Aorta (tissue), 5 donors: ENCODE measurements at places on chromosomes 5 and 9. TPM values are rescaled to one million over a fixed set of nuclear protein-coding genes. Genes with fewer than 3 reads are reported as not detected.

DNA sequence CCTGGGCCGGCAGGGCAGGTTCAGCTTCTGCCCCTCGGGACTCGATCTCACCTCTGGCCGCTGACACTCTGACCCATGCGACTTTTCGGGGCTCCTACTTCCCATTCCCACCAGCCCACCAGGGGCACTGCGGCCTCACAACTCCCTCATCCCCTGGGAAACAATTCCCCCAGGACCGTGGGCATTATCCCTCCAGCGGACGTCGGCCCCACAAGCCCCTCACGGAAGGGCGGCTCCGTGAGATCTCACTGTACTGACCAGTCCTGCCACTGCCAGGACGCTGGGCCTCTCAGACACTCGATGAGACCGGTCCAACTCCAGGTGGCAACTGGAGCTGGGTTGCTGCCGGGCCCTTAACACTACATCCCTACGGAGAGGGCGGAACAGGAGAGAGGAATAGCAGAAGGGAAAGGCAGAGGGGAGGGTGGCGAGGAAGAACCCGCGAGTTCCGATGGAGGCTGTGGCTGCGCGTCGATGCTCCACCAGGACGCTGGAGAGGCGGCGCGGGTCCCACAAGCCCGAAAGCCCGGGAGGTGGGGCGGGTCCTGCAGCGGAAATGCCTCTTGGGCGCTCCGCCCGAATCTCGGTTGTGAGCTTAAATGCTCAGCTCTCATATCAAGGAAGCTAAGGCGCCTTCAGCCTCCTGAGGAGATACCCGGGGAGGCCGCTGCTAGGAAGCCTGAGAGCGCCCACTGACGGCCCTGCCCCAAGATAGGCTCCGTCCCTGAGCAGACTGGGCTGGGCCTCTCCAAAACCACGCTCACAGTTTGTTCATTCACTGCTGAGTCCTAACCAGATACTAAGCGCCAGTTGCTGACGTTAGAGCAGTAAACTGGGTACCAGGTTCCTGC, 36.3 kb downstream of the VCP start:
- peak; percentile 87 for DNase-seq

DNA sequence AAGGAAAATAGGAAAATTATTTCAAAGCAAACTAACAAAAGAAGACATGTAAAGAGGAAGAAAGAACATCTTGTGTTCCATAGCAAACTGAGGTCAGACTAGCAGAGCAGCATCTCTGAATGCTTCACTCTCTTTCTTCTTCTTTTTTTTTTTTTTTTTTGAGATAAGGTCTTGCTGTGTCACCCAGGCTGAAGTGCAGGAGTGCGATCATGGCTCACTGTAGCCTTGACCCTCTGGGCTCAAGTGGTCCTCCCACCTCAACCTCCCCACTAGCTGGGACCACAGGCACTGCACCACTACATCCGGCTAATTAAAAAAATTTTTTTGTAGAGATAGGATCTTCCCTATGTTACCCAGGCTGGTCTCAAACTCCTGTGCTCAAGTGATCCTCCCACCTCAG, 36.6 kb downstream of the MELK start:
- no peak for DNase-seq

GRCh38 chr5:173567548-173567947, 48.9 kb downstream of the BOD1 start:
- DNase-seq = no peak

- DNase-seq = peak; percentile 45
These were observed at the start of gene NR5A1 for GRCh38 chr9:124506931-124507879. NR5A1 (minus strand) TSS chr9:124507399; CDS start chr9:124503395, 4,004 bp downstream.

DNA sequence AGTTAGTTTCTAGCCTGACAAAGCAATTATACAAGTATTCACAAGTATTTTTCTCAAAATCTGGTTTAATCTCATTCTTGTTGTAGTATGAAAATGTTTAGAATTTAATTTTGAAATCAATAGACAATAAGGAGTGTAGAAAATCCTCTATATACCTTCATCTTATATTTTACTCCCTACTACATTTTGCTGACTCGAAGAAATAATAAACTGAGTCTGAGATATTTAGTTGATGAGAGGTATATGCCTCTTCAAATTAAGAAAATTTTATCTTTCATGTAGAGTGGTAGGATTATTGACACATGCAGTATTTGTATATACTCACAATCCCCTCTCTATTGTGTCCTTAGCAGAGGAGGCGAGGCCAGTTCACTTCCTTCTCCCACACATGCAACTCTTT, 477.7 kb downstream of the MAN2A1 start:
- DNase-seq = no peak

GRCh38 chr5:11357928-11358327, 546.3 kb downstream of the CTNND2 start:
- no peak for DNase-seq

DNA sequence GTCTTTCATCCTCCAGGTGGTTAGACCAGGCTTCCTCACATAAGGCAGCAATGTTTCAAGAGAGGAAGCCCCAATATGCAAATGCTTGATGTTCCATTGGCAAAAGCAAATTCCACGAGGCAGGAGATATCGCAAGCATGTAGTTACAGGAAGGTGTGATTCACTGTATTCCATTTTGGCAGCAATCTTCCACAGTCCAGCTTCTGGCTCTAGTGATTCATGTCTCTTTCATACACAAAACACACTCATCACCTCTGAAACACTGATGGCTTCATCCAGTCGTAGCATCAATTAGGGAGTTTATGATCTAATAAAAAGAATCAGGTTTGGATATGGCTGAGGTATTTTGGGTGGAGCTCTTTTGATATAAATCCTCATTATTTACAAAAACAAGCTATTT, 552.2 kb upstream of the RIOK2 start:
- DNase-seq = no peak

Gene FOXD4L6
- total RNA-seq = not detected

- no peak for DNase-seq
These were observed 151.3 kb upstream of the MAP3K1 start for GRCh38 chr5:56664025-56664424.

Gene TMEFF1
- total RNA-seq = 0.27 TPM

Gene ACOT12
- 0.18 TPM for total RNA-seq
